IPS DF 19.7 (cell line): ENCODE measurements at places on chromosomes 6 and 20.

- DNase-seq: no peak
These were observed 96.0 kb upstream of the CNKSR3 start for GRCh38 chr6:154606457-154606856.

DNA sequence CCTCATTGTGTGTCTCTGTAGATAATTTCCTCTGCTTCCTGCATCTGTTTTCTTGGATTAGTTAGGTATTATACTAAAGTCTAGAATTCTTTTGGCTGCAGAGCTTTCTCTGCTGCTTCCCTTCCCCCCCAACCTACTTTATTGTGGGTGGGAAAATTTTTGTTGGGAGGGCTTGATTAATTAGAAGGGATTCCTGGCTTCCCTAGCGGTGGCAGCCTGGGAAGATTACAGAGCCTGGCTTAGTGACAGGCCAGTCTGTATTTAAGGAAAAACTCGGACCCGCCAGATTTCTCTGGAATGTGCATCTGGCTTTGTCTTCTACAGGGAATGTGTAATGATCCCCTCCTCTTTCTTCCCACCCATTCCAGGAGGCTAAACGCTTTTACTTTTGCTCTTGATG, 31.2 kb downstream of the SLX4IP start:
- no peak for DNase-seq

DNA sequence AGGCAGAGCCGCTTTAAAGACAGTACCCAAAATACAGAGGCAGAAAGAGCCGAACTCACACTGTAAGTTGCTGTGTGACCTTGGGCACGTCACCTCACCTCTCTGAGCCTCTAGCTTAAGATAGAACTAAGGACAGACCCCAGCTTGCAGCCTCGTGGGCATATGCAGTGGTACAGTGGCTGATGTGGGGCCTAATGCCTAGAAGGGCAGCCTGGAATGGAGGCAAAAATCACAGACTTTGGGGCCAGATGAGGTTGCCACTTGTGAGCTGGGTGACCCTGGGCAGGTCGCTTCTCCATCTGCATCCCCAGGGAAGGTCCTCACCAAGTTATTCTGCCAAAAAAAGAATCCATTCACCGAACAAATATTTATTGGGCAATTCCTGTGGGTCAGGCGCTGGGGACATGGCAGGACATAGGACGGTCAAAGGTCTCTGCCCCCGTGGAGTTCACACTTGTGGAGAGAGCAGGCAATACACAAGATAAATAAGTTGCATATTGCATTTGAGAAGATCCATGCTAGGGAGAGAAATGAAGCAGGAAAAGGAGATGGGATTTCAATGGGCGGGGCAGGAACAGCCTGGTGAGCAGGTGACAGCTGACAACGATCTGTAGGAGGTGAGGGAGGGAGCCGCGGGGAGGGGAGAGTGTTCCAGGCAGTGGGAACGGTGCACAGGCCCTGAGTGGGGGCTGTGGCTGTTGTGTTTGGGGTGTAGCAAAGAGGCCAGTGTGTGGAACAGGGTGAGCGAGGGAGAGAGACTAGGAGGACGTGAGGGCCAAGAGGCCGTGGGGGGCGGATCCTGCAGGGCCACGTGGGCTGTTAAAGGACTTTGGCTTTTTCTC, 115.2 kb downstream of the CEBPB start:
- no peak for DNase-seq

GRCh38 chr6:15504581-15505350, 158.1 kb downstream of the DTNBP1 start:
- no peak for DNase-seq

- peak; percentile 86 for DNase-seq
These were observed 9.1 kb downstream of the PAX1 start for GRCh38 chr20:21714297-21715192.
